Stimulated activated CD4-positive, alpha-beta T cell treated with anti-CD3 and anti-CD28 coated beads, TNF-alpha, amount 100 ng/mL, for 1 hour (primary cell): ENCODE measurements at places on chromosomes 4 and X.

GRCh38 chr4:153643406-153644383 is 40.4 kb upstream of the TLR2 start:
- no peak for DNase-seq

- no peak for DNase-seq
Measured at GRCh38 chr4:2361366-2362265, 56.8 kb downstream of the ZFYVE28 start.

DNA sequence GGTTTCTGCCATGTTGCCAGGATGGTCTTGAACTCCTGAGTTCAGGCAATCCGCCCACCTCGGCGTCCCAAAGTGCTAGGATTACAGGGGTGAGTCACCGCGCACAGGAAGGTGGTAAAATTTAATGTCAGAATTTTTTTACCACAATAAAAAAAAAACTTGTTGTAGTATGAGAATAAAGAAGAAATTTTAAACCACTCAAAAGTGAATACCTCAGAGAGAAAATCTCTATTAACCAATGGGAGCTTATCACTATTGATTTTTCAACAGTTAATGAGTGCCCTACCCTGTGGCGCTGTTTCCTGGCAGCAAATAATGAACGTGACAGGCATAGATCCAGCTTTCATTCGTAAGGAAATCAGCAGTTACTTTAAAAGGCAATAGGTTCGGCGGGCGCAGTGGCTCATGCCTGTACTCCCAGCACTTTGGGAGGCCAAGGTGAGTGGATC is 32.7 kb upstream of the SLC25A4 start:
- no peak for DNase-seq

GRCh38 chr4:38080061-38080974 is 120.1 kb downstream of the PTTG2 start:
- DNase-seq: no peak
